ENCODE measurements at places on chromosomes 4 and X.

DNA sequence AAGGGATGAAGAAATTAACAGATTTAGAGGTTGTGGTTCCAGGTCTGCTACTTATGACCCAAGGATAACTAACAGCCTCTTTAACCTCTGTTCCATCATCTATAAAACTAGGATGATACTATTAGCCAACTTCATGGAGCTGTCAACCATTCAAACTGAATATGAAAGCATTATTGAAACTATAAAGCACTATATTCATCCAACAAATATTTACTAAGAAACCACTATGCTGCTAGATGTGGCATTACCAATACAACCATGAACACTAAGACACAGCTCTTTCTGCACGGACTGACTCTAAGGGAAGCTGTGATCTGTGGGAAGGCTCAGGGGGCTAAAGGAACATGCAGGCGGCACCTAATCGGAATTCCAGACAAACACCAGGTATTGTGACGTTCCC lies 66.0 kb downstream of the APBB2 start:
- DNase-seq = no peak

DNA sequence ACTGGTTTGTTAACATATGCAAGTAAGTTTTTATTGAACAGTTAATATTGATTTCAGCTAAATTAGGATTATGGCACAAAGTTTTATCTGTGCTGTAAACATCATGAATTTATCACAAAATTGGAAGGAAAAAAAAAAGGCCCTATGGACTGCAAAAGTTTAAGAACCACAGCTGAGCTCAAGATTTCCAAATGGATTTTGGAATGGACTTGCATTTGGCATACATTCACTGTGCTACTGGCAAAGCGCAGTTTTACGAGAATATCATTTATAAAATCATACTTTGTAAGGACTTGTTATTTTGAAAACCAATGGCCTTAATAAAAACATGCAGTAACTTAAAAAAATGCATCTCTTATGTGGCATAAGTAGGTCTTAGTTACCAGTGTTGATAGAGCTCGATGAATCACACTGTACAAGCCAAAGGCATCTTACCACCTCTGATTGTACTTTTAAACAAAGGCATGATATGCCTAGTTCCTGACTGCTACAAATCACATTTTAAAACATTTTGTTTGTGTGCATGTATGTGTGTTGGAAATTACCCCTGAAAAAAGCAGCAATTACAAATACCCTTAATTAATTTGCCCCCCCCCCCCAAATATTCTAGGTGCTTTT lies 58.6 kb downstream of the TAB3 start:
- DNase-seq = no peak

GRCh38 chr4:56976837-56977320 lies 527 bp downstream of the NOA1 start:
- DNase-seq = no peak

DNA sequence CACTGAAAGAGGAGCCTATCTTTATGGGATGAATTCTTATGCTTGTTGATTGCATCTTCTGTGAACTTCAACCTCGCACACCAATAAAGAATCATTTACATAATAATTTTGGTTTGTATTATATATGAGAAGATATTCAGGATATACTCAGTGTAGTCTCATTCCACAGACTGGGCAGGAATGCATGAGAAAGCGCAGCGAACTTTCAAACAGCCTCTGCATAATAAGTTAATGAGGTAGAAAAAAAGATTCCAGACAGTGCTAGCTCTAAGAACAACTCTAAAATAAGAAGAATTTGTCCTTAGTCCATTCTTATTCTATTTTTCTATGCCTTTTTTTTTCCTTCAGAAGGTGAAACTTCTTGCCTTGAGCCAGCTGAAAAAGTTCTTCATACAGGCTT lies 224.3 kb upstream of the CTSO start:
- DNase-seq = no peak

DNA sequence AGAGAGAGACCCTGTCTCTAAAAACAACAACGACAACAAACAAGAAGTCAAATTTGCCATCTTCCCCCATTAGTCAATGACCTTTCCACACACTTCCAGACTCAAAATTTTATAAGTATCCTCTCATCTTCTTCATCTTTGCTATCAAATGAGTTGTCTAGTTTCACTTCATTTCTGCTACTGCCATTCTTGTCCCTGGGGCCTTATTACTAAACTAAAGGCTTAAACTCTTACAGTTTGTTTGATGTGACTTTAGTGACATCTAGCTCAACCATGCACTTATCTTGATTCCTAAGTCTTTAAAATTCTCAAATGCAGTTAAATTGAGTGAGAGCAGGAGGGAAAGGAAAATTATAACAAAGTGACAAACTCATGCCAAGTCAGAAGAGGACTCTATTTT lies 271.8 kb upstream of the GK2 start:
- DNase-seq = no peak

GRCh38 chr4:84218031-84218430 lies 281.1 kb downstream of the NKX6-1 start:
- DNase-seq = no peak

DNA sequence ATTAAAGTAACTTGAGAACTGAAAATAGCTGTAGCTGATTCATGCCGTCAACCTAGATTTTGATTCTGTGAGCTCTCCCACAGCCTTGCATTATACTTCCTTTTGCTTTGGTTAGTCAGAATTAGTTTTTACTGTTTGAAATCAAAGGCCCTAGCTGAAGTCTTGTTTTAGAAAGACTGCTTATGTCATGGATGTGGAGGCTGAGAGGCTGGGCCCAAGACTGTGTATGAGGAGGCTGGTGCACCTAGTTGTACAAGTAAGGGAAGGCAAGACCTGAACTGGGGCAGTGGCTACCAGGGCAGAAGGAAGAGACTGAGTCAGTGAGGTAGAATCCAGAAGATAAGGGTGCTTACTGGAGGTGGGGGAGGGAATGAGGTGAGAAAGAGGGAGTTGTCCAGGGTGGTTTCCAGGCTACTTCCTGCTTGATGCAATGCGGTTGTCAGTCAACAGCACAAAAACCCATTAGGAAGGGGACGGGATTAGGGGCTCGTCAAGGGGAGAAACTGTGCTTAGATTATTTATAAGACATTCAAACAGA lies 76.2 kb upstream of the PAGE3 start:
- no peak for DNase-seq

- DNase-seq = no peak
Measured at GRCh38 chrX:136794080-136794479, 13.3 kb upstream of the ARHGEF6 start.

DNA sequence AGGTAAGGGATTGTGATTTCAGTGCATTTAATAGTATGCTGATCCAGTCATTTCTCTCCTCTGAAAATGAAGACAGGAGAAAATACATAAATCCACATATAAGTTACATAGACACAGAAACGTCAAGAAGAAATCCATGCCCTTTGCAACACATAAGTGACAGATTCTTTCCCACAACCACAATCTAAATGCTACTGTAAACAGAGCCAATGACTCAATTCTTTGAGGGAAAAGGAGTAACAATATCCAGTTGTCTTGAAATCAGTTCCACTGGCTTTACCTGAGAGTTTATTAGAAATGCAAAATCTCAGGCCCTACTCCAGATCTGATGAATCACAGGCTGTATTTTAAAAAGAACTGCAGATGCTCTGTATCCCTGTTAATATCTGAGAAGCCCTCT lies 66.4 kb downstream of the ARAP2 start:
- DNase-seq = no peak

GRCh38 chrX:11609109-11609508 lies 56.6 kb downstream of the ARHGAP6 start:
- no peak for DNase-seq

- peak; percentile 3 for DNase-seq
Measured at GRCh38 chrX:43836435-43837184, 45.6 kb downstream of the MAOB start.

DNA sequence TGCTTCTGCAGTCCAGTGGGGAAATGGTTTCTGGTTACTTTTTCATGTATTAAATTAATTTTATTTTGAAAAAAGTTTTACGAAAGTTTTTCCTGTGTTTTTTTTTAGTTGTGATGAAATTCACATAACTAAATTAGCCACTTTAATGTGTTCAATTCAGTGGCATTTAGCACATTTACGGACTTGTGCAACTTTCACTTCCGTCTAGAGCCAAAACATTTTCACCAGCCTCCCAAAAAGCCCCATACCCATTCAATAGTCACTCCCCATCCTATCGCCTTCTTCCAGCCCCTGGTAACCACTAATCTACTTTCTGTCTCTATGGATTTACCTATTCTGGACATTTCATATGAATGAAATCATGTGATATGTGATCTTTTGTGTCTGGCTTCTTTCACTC lies 22.8 kb upstream of the TBL1X start:
- no peak for DNase-seq

GRCh38 chr4:156999175-156999517 lies 27.5 kb upstream of the PDGFC start:
- peak; percentile 94 for DNase-seq

GRCh38 chr4:8730159-8730558 lies 137.6 kb downstream of the CPZ start:
- no peak for DNase-seq

DNA sequence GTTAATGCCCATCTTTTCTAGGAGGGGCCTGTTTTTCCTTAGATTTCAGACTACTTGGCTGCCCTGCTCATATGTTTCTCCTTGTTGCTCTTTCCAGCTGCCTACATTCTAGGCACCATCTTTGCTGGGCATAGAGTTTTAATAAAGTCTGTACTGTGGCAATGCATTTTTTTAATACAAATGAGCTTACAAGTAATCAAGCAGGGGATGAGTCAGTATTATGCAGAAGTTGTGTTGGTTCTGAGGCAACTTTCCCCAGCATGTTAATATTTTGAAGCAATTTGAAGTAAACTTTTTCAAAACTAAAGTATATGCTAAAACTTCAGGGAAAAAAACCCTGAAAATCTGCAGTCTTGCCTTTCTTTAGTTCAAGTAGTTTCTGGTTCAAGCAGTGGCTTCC lies 372.0 kb upstream of the GATB start:
- DNase-seq = no peak

DNA sequence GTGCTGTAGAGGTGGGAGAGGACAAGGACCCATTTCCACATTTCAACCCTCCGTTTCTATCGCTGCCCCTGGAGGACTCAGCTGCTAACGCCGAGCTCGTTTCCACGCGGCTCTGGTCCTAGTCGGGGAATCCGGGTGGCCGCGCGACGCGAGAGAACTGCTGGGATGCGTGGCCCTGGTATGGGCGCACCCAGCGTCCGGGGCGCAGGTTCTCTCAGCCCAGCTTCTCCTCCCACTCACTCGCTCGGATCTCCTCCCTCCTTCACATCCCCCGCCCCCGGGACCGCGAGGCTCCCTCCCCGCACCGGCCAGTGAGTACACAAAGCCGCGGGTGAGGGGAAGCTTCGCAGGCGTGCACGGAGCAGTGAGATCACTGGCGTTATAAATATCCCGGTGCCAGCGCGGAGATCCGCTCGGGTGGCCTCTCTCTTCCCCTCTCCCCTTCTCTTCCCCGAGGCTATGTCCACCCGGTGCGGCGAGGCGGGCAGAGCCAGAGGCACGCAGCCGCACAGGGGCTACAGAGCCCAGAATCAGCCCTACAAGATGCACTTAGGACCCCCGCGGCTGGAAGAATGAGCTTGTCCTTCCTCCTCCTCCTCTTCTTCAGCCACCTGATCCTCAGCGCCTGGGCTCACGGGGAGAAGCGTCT lies at the start of gene FGF5:
TSS of gene FGF5 (plus strand) at position 412 of the 649 bp plus-strand sequence. CDS start at position 573, 161 bp downstream.
- DNase-seq = peak; percentile 98

DNA sequence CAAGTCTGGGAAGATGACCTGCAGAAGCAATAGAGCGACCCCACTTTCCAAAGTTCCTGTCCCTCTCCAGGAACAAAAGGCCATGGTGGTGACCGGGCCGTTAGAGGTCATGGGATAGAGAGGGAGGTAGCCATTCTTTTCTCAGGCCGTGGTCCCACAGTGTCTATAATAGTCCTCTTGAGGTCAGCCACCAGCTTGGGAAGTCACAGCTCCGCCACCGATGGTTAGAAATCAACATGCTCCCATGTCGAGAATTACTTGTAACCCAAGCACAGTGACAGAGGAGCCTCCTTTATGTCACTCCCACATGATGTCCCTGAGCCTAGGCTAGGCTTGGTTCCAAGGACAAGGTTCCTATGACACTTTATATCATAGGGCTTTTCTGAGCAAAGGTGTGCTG lies 48.3 kb upstream of the CBR4 start:
- no peak for DNase-seq

- DNase-seq = peak; percentile 77
Measured at GRCh38 chr4:156496797-156497196, 474.8 kb downstream of the PDGFC start.

GRCh38 chr4:102352781-102353180 lies 7.5 kb upstream of the SLC39A8 start:
- no peak for DNase-seq

DNA sequence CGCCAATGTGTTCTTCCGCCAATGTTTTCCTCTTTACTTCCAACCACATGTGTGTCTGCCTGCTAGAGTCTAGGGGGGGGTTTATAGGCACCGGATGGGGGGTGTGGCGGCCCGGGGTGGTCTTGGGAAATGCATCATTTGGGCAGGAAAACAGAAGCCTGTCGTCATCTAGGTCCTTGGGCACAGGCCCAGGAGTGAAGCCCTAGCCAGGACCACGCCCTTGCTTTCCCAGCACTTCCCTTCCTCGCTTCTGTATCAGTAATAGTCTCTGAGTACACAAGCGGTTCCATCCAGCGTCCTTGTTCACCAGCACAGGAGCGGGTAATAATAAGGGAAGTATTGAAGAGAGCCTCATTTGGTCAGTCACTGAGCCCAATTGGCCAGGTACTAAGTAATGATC lies 74.5 kb downstream of the QDPR start:
- DNase-seq = no peak

- no peak for DNase-seq
Measured at GRCh38 chrX:36856849-36857248, 151.3 kb upstream of the FAM47C start.

- no peak for DNase-seq
Measured at GRCh38 chr4:144575181-144575580, 70.8 kb upstream of the HHIP start.

DNA sequence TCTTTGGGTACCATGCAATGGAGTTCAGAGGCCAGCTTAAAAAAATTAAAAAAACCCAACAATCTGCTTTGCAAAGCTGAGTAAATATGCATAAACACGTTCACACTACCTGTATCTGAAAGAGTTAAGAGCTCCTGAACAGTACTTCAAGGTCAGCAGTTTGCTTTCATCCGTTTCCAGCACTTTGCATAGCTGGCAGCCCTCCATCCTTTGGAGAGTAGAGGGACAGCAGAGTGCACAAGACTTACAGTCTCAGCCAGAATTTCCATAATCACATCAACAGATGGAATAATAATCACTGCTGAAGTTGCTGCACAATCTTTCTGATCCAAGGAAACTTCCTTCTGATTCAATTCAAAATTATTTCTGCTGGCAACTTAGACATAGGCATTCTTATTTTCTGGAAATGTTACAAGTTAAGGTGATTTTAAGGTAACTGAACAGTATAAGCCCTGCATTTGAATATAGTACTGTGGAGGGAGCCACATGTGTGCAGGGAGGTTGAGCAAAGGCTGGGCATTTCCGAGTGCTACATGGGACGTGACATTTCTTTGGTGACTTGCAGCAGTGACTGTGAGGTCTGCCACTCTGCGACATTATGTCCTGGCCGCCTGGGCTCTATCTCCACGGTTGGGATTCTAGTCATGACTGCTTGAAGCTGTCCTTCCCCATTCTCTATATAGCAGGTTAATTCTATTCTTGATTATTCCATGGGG lies 73.5 kb upstream of the EMCN start:
- DNase-seq = no peak
